Urinary bladder (tissue), 4 donors: ENCODE measurements at places on chromosomes 2 and 18. TPM values are rescaled to one million over a fixed set of nuclear protein-coding genes. Genes with fewer than 3 reads are reported as not detected.

Gene RSAD2
- 11.1 TPM for total RNA-seq

GRCh38 chr2:31140151-31140550 lies 1.9 kb upstream of the GALNT14 start:
- DNase-seq, result no peak

Gene TTN
- total RNA-seq, result 153 TPM

Gene C18orf54
- total RNA-seq, result 17.3 TPM

Gene PLEKHH2
- total RNA-seq, result 53.6 TPM

DNA sequence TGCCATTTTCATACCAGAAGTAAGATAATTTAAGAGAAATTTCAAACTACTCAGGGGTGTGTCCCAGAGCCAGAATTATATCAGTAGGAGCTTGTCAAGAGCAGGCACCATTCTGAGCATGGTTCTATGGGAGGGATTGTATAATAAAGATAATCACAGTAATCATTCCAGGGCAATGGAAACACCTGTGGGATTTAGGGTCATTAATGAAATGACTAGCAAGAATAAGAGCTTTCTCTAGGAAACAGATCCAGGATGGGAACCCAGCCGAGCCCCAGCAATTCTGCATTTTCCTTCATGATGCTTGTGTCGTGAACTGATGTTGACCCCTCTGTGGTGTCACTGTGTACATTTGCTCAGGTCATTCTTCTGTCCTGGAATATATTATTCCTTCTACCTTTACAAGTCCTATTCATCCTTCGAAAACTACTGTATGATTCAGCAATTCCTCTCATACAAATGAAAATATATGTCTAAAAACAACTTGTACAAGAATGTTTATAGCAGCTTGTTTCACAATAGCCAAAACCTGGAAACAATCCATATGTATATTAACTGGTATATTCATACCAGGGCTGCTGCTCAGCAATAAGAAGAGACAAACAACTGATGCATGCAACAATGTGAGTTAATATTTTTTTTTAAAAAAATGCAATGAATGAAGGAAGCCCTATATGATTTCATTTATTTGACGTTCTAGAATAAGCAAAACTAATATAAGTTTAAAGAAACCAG lies 687.8 kb upstream of the KLHL29 start:
- DNase-seq, result no peak

DNA sequence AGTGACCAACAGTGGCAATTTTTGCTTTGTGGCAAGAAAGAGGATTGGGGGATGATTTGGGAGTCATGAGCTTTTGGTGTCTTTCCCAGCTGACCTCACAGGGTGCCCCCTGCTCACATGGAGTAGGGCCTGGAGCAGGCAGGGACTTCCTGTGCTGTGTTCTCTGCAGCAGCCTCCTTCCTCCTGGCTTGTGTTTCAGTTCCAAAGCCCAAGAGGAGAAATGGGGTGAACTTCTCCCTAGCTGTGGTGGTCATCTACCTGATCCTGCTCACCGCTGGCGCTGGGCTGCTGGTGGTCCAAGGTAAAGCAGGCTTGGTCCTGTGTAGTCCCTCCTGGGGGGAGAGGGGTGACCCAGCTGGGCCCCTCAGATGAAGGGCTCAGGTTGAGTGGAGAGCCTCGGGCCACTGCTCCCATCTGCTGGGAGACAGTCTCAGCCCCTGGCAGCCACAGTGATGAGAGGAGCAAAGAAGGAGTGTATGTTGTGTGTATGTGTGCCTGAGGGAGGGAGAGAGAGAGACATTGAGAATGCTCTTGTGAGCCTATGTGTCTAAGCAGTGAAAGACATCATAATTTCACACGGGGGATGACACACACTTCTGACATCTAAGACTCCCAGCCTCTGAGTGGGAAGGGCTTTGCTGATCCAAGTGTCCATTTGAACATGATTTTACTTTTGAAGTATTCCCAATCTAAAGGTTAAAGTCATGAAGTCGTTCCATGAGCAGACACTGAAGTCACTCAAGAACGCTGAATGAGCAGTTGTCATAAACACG lies 27.2 kb downstream of the MARCO start:
- no peak for DNase-seq

DNA sequence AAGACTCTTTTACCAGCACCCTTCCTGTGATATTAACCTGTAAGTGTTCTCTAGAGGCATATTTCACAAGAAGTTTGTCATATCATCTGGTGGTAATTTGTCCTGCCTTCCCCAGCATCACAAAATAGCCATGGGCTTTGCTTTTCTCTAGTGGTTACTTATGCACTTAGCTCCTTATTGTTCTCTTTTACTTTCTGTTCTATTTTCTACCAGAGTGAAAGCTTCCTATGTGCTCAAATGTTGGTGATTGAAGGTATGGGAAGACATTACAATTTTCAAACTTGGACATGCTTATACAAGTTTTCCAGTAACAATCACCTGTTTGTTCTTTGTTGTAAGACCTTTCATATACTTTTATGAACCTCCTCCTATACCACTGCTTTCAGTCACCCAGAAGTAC lies 87.0 kb upstream of the KCNH7 start:
- no peak for DNase-seq
